Stimulated activated CD8-positive, alpha-beta memory T cell treated with anti-CD3 and anti-CD28 coated beads, Interleukin-12 subunit alpha, Interleukin-12 subunit beta, amount 100 ng/mL, for 1 hour (primary cell): ENCODE measurements at places on chromosomes 11 and 22.

GRCh38 chr22:33796494-33796893, 123.8 kb downstream of the LARGE1 start:
- DNase-seq: no peak

DNA sequence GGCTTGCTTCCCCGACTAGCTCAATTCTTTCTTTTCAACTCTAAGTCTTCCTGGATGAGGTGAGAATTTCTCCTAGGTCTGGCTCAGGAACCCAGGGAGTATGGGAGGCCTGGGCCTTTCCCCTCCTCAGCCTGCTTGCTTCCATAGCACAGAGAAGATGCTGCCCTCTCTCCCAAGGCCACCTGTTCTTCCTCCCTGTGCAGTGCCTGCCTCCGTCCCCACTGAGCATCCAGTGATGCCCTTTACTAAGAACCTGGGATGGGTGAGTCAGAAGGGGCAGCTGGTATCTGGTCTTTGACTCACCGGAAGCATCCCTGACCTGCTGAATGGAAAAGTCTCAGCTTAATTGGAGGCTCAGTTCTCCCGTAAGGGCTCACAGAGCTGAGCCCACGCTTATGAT, 607.9 kb downstream of the BUD13 start:
- DNase-seq: no peak

GRCh38 chr11:126154691-126155090, 56.8 kb downstream of the RPUSD4 start:
- DNase-seq: no peak

DNA sequence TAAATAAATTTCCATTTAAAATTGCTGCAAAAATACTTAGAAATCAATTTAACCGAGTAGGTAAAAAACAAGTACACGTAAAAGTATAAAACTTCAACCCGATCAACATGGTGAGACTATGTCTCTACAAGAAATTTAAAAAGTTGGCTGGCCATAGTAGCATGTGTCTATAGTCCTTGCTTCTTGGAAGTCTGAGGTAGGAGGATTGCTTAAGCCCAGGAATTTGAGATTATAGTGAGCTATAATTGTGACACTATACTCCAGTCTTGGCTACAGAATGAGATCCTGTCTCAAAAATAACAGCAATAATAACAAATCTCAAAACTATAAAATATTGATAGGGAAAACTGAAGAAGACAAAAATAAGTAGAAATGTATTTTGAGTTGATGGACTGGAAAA, 11.1 kb downstream of the CASP4 start:
- DNase-seq: no peak
